ENCODE measurements at places on chromosomes 16 and 17.

DNA sequence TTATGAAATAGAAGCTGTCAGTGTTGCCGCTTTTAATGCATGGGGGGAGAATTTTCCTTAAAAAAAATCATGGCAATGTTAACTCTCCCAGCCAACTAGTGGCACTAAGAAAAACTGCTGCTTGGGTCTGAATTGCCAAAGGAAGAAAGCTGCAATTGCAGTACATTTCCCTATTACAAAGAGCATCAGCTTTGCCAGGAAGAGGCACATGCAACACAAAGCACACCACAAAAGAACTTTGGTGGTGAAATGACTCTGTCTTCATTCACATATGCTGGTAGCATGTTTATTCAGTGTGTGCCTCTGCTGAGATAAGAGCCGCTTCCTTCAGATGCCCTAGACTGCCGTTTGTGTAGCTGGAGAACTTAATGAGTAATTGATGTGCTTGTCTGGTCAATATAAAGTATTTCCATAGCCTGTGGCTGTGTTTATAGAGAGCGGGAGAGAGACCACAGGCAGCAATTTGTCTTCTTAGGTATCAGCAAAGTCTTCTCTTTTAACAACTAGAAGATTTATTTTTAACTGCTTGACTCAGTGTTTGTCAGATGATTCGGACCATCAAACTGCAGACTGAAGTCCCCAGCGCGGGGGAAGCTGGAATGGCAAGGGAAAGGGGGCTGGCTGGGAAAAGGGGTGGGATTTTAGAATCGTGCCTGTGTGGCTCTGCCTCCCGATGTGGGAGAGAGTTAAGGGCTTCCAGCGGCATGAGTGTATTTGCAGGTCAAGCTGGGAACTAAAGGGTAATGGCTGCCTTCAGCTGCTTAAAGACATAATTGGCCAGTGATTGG is 115.1 kb downstream of the MRTFB start:
- DNase-seq = peak; percentile 21

GRCh38 chr16:76577003-76577402 is 299.8 kb downstream of the CNTNAP4 start:
- DNase-seq = no peak

DNA sequence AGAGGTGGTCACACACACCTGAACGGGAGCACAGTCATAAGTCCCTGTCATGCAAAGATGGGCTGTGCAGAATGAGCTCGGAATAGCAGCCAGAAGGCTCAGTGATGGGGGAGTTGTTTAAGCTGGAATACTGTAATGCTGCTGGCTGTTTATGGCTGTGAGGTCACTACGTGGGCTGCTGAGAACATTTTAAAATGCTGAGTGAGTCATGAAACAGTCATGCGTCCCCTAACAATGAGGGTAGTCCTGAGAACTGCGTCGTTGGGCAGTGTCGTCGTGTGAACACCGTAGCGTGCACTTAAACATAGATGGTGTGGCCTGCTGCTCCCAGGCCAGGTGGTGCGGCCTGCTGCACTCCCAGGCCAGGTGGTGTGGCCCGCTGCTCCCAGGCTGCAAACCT is 39.7 kb downstream of the TBCD start:
- DNase-seq = no peak

DNA sequence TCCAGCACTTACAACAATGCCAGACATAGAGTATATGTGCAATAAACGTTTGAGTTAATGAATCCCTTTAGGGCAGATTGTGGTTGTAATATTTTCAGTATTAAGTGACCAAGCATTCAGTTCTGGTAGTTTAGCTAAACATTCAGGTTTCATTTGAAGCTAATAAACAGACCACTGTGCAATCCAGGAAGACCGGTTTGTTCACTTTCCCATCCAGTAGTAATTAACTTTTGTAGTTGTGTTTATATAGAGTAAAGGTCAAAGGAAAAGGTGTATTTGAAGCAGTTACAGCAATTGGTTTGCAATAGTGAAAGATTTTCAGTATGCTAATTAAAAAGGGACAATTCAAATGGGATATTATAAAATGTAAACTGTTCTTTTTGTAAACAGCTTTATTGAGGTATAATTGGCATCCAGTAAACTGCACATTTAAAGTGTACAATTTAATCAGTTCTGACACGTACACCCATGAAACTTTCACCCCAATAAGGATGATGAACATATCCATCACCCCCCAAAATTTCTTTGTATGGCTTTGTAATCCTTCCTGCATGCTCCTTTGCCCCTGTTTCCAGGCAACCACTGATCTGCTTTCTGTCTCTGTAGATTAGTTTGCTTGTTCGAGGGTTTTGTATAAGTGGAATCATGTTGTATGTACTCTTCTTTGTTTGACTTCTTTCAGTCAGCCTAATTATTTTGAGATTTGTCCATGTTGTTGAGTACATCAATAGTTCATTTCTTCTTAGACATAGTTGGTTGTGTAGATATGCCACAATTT is 26.3 kb downstream of the MRTFB start:
- no peak for DNase-seq

DNA sequence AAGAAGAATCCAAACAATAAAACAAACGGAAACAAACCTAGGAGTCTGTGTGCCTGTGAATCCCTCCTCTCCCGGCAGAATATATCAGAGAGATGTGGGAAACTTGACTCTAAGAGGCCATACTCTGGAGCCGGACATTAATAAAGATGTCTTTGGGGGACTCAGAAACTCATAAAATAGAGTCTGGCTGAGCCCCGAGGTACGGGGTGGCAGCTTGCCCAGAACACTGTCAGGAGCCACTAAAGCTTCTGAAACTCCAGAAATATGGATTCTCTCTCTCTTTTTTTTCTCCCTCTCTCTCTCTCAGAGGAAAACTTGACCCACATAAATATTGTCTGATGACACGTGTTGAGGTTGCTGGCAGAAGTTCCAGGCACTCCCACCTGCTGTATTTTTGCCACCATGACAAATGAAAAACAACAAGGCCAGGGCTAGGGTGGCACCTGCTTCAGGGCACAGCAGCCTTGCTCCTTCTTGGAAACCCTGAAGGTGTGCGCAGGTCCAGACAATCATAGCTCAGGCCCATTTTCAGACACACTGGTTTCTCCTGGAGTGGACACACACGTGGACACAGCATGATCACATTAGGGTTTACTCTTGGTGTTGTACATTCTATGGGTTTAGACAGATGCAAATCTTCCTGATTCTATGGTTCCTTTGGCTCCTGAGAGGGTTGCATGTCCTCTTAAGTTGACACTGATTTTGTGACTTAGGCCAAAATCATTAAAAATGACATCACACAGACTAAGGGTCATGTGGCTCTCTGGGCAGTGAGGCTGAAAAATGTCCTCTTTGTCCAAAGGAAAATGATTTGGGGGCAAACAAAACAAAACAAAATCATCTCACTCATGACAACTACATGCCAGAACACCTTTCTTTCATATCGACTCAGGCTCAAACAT is 282.6 kb upstream of the IRX3 start:
- no peak for DNase-seq

DNA sequence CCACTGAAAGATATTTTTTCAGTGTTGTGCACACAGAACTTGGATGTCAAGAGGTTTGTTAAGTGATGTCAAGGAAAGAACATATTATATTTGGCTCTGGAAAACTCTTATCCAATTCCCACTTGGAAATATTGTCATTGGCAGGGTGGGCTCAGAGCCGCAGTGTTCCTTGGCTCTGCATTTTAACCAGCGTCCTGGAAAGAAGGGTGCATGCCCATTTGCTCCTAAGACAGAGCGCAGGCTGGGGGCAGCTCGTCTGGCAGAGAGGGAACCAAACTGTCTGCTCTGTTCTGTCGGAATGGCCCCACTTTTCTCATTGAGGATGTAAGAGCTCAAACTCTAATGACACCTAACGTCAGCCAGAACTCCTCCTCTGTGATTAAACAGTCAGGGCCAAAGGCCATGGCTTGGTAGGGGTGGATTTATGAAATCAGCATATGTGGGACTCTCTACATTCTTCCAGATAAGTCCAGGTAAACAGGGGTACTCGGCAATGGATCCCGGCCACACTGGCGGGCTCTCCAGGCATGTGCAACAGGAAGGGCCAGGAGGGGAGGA is 18.0 kb downstream of the SLC47A1 start:
- no peak for DNase-seq
